ENCODE measurements at places on chromosomes 3 and 15. TPM values are rescaled to one million over a fixed set of nuclear protein-coding genes. Genes with fewer than 3 reads are reported as not detected.
A peak's percentile ranks its signal among the peaks of the same experiment; 100 is the strongest.

DNA sequence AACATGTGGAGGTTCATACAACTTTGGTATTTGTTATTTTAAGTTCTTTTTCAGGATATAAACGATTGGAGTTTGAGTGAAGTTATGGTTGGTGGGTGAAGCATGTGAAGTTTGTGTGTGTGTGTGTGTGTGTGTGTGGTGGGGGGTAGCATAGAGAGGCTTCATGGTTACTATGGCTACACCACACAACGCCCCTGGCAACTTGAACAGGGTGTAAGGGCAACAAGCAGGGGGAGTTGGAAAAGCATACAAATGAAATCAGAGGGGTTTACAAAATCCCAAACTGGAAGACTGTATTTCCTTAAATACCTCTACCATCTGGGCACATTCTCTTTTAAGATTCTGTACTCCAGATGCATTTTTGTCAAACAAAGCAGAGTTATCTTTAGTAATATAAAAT is 207.5 kb downstream of the SV2B start:
- DNase-seq, result no peak

DNA sequence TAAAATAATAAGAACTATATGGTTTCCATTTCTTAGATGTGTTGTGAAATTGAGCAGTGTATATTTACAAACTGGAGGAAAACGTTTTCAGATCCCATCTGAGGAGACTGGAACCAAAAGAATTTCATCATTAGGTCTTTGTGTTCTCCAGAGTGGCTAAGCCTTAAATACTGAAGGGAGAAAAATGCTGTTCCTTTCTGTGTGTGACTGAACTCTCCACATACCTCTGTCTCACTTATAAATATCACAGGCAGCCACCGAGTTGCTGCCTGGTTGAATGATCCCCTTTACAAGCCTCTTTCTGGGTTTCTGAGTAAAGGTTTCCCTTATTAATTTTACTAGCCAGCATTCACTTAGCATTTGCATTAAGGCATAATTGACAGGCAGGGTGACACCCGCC is 913.9 kb upstream of the NR2F2 start:
- DNase-seq, result no peak

BTLA gene
- total RNA-seq, result 0.17 TPM

TMEM44 gene
- total RNA-seq, result 30.3 TPM

DNA sequence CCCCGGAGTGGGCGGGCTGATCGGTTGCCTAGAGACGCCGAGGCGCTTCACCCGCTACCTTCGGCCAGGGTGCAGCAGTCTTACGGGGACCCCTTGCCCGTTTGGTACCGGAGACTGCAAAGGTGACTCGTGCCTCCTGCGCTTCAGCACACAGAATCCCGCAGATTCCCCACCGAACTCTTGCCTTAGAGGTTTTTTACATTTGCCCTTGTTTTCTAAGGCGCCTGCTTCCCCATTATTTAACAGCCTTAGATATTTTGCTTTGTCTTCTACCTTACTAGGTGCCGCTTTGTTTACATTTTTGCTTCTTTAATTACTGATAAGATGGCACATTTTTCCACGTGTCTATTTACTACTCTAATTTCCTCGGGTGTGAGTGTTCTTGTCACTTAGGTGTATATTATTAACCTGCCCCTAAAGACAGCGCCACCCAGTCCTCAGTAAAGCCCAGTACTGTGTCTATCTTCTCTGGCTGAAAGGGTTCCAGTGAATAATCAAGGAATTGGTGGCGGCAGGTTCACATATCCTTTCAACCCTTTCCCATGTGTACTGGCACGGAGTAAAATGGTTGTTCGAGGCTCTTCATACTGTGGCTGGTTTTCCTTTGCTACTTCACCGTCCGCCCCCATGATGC is 573 bp upstream of the CEP152 start:
- no peak for DNase-seq

DNA sequence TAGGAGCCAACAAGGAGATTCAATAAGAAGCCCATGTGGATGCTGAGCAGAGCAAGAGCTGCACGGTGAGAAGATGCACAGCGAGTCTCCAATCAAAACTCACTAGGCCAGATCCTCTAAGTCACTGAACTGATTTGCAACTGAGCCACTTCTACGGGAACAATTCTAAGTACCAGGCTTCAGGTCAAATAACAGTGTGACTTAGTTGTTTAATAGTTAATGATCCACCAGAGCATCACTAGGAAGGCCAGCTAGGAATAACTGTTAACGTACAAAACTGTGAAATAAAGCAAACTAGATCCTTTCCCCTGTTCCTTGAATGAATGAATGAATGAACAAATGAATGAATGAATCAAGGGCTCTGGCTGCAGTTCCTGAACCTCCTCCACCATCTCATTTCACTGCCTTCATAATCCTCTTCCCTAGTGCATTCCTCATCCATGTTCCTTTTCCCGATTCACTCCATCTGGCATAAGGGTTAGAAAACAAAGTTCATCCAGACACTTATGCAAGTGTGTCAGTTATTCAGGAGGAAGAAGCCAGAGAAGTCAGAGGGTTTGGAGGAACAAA is 59.7 kb downstream of the ATP8B4 start:
- DNase-seq, result no peak

GRCh38 chr3:183224180-183224970 is 28.7 kb upstream of the B3GNT5 start:
- DNase-seq, result no peak

DNA sequence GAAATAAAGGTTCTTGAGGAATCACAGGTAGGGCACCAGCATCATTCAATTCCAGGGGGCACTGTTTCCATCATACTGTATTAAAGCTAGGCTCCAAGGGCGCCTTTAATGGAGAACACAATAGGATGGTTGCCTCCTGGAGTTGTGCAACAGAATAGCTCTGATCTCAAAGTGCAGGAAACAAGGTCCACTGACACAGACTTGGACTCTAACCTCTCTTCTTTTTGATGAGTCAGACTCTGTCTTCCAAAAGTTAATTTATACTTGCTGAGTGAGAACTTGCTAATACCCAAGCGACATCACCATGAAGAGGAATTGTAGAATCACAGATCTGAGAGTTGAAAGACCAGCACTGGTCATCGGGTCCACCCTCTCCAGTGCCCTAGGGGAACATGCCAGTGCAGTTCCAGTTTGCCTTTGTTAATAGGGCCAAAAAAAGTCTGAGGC is 94.4 kb upstream of the PHLDB2 start:
- peak; percentile 52 for DNase-seq

GRCh38 chr3:61226166-61226686 is 25.0 kb downstream of the FHIT start:
- no peak for DNase-seq

GRCh38 chr3:194212845-194213331 is 76.9 kb downstream of the HES1 start:
- no peak for DNase-seq

DNA sequence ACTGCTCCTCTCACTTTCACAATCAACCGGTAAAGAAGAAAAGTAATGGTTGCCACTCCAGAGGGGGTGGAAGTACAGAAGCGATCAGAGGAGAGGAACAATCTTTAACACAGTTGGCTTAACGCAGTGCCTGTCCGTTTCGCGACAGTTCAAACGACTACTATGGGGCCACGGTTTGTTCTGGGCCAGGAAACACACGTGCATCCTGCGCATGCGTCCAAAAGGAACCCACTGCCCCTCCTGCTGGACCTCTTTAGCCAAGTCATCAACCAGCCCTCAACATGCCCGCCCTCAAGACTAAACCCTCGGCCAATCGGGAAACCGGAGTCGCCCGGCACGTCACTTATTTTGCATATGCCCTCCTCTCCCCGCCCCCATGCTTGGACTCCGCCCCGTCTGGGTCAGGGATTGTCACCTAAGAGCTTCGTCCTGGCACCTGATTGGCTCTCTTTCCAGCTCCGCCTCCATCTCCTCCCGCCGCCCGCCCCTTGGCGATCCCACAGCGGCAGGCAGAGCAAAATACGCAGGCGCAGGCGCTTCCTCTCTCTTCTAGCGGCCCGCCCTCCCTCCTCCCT is 345 bp upstream of the CDV3 start:
- peak; percentile 100 for DNase-seq

DNA sequence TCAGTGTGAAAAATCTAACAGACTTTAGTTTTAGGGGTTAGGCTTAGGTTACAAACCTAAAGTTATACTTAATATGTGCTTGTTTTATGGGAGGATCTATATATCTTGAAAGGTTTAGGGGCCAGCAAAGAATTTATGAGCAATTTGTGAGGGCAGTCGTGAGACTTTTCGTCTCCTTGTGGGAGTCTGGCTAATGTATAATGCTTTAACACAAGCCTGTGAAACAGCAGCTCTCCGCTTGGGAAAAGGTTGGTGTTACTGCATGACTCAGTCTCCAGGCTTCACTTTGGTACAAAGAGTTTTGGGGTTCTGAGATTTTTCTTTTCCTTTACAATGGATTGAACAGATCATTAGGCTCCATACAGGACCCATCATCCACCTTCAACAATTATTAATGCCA is 79.0 kb upstream of the MFGE8 start:
- no peak for DNase-seq

DNA sequence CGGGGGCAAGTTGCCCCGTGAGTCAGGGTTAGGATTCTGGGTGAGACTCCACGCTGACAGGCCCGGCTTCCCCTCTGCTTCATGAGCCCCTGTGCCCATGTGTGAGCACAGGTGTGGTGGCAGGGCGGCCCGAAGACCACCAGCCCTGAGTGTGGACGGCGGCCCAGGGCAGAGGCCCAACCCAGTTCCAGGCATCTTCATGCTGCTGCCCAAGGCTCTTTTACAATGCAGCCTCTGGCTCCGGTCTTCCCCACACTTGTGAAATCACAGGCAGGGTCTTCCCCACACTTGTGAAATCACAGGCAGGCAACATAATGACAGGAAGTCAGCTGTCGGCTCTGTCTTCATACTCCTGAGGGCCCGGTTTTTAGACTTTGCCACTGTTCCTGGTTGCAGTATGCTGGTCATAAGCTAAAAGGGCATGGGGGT is 78.8 kb downstream of the AAGAB start:
- DNase-seq, result no peak

TNNC1 gene
- 2.2 TPM for total RNA-seq

DNA sequence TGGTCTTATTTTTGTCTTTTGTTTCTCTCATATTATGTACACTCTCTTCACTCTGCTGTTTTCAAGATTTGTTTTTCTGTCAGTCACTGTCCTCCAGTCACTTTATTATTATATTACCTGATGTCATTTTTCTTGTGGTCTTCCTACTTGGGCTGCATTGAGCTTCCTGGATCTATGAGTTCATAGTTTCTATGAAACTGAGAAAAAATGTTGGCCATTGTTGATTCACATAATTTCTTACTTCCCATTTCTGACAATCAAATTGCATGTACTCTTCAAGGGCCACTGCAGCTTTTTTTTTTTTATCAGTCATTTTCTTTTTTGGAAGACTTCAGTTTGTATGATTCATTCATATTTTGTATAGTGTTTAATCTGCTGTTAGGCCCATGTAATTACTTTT is 1180.6 kb upstream of the GBE1 start:
- DNase-seq, result no peak

EIF1B gene
- total RNA-seq, result 33.6 TPM

- no peak for DNase-seq
Measured at GRCh38 chr3:105758451-105758850, 110.4 kb downstream of the CBLB start.

CORO2B gene
- 2.8 TPM for total RNA-seq

- DNase-seq, result no peak
Measured at GRCh38 chr15:55669270-55669669, 73.7 kb downstream of the PRTG start.

DNA sequence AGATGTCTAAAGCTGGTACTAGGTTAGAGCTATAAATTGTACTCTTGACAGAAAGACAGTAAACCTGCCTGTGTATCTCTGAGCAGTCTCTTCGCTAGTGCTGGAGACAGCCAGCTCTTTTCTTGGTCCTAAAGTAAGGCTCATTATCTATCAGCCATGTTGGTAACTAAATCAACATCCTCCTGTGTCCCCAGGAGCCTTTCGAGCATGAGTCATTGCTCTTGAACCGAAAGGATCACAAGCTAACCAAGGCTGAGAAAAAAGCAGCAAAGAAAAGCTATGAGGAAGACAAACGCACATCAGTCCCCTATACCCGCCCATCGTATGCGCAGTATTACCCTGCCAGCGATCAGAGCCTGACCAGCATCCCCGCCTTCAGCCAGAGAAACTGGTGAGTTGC is 25.0 kb upstream of the TEX264 start:
- no peak for DNase-seq

DNA sequence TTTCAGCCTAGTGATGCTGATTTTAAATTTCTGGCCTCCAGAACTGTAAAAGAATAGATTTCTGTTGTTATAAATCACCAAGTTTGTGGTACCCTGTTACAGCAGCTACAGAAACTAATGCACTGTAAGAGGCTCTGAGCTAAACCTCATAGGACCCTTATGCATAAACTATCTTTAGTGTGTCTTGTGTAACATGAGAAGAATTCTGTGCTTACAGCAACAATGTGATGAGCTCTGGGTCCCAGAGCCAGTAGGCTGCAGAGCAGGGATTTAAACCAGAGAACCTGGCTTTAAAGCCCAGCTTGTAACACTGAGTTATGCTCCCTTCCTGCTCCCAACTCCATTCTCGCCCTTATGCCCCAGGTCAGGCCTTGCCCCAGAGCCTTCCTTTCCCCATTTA is 113.1 kb downstream of the THSD4 start:
- DNase-seq, result no peak

DNA sequence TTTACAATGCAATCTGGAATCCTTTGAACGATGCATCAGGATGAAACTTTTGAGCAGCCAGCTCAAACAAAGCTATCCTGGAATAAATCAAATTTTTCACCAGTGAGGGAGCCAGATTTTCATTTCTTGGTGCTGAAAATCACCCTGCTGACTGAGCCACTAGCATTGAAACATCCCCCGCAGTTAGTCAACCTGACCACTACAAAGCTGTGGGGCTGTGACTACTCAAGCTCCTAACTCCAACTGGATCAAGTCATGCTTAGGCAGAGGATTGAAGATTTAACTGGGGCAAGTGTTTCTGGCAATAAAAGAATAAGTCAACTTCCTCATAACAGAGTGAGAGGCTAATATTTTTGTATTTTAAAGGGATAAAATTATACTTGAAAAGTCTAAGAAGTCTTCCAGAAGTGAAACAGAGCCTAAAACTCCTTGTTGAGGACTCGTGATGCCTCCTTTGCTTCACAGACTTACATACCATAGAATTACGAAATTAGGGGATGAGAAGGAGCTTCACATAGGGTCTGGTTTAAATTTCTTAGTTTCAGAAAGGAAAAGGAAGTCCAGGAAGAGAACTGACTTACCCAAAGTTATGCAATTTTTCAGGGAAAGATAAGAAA is 177.8 kb downstream of the SERPINI1 start:
- DNase-seq, result peak; percentile 31

DNA sequence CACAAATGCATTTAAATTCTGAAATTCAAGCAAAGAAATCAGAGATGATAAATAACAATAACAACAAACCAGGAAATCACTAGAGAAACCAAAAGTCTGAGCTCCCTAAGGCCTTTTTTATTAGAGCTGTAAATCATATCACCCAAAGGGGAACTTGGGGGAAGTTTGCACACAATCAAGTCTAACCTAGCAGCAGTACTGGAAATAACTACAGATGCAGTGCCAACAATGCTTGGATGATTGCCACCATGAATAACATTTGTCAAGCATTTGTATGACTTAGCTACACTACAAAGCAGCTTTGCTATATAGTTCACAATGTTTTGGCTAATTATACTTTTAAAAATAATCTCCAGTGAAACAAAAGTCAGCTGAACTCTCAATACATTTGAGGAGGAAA is 27.8 kb downstream of the SHQ1 start:
- DNase-seq, result no peak

- DNase-seq, result no peak
Measured at GRCh38 chr15:80798911-80799310, 19.7 kb downstream of the CEMIP start.

ACTRT3 gene
- total RNA-seq, result 1.2 TPM

GABRB3 gene
- total RNA-seq, result 0.52 TPM

GRCh38 chr3:30944124-30944523 is 49.7 kb upstream of the GADL1 start:
- DNase-seq, result no peak

- DNase-seq, result no peak
Measured at GRCh38 chr3:170865209-170866094, 4.5 kb downstream of the RPL22L1 start.
